ENCODE measurements at places on chromosomes 3 and 15. TPM values are rescaled to one million over a fixed set of nuclear protein-coding genes. Genes with fewer than 3 reads are reported as not detected.

Gene CSTA
- 37.9 TPM for polyA plus RNA-seq

Gene IQCH
- polyA plus RNA-seq: 0.78 TPM

Gene GOLGA8J
- polyA plus RNA-seq: not detected

Gene ZBTB47
- 18.8 TPM for polyA plus RNA-seq

Gene ABHD2
- 100 TPM for polyA plus RNA-seq

Gene P2RY12
- 0.19 TPM for polyA plus RNA-seq

Gene TTLL13
- 0.33 TPM for polyA plus RNA-seq

- no peak for DNase-seq
These were observed 17.5 kb upstream of the SLC25A26 start for GRCh38 chr3:66203275-66203674.

- no peak for DNase-seq
These were observed 37.5 kb downstream of the SERPINI1 start for GRCh38 chr3:167772992-167773391.

DNA sequence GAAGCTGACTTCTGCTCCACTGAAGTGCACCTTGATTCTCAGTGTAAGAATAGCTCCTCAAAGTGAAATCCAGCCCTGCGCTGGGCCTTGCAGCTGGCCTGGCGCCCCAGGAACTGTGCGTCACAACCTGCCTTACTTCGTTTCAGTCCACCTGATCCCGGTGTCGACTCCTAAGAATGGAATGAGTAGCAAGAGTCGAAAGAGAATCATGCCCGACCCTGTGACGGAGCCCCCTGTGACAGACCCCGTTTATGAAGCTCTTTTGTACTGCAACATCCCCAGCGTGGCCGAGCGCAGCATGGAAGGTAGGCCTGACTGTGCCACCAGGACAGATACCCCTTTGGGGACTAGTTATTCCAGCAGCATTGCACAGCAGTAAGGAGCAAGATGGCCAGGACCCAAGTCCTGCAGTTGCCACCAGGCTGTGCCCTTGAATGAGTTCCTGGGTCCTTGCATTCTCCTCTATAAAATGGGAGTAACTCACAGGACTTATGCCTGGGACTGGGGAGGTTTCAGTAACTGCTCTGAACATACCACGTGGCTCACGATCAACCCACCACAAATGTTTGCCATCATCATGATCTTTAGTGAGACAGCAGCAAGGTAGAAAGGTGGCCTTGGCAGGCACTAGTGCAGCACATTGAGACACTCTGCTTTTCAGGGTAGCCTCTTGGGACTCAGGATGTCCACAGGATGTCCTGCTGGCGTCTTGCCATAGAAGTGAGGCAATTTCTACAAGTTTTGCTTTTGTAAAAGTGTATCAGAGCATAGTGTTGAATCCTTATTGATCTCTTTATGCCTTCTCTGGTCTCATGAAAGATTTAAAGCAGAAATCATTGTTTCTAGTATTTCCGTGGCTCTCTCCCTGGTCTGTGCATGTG lies 46.8 kb downstream of the PXYLP1 start:
- DNase-seq: no peak

- no peak for DNase-seq
These were observed 72.3 kb downstream of the CORO2B start for GRCh38 chr15:68650901-68651709.

DNA sequence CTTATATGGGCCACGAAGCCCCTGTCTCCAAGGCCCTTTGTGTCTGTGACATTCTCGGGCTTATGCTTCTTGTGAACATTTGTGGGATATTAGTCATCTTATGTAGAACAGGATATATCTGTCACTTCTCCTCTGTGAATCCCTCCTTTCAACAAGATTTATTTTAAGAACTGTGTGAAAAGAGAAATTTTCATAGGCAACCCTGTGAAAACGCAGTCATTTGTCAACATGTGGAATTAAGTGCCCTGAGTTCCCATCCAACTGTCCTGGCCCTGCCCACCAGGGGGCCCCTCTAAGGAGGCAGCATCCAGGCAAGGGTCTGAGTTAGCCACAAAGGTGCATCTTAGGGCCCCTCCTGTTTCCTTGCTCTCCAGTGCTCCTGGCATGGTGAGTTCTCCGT lies 76.8 kb upstream of the CHRNA7 start:
- no peak for DNase-seq

DNA sequence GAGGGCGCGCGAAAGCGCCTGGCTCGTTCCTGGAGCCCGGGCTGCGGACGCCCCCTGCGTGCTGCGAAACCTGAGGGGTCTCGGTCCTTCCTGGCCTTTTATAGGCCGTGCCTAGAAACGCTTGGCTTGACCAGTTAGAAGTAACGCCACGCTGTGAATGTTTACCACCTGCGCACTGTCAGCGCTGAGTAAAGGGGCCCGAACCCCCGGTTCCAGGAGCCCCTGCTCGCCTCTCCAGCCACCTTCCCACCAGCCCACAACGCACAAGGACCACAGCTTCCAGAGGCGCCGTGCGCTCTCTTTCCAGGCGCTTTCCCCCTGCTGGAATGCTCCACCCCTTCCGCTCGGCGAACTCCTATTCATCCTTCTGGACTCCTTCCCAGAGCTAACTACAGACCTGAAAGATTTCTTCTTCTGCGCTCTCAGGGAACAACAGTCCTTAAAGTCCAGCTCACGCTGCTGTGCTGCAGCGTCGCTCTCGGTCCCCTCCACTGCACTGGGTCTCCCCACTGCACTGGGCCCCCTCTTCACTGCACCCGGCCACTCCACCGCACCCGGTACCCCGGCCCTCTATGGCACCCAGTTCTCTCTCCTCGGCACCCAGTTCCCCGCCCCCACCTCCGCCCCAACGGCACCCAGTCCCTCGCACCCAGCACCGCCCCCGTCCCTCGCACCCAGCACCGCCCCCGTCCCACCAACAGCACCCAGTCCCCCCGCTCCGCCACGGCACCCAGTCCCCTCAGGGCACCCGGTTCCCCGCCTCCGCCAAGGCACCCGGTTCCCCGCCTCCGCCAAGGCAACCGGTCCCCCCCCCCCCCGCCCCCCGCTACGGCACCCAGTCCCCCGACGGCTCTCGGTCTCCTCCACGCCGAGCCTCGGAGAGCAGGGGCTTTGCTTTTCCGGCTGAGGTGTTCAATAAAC lies 69.8 kb downstream of the SQOR start:
- peak; percentile 20 for DNase-seq

DNA sequence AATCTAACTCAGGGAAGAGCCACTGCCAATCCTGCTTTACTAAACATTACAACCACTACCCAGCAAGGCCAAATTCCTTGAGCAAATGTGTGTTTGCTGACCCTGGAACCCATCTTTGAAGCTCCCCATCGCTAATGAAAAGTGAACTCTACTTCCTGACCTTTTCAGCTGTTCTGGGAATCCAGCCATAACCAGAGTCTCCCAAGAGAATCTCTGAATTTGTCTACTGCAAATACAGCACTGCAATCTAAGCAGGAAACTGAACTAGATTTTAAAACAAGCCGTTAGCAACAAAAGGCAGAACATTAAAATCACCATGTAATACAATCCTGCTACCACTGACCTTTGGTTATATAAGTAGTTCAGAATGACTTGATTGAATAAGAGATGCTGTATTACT lies 309.2 kb downstream of the MAGI1 start:
- DNase-seq: peak; percentile 41

DNA sequence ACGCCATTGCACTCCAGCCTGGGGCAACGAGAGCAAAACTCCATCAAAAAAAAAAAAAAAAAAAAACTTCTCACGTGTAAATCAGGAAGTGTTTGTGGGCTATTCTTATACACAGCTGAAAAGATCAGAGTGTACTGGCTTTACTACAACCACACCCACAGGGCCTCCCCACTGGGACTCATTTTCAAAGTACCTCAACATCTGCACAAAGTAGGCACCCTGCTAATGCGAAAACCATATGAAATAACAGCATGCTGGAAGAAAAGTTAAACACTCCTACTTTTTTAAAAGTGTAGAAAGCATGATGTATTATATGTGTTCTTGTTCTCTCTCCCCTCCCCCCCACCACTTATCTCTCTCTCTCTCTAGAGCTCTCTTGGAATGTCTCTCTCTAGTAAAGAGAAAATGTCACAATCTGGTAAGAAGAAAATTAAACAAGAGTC lies 11.1 kb downstream of the UACA start:
- DNase-seq: no peak

DNA sequence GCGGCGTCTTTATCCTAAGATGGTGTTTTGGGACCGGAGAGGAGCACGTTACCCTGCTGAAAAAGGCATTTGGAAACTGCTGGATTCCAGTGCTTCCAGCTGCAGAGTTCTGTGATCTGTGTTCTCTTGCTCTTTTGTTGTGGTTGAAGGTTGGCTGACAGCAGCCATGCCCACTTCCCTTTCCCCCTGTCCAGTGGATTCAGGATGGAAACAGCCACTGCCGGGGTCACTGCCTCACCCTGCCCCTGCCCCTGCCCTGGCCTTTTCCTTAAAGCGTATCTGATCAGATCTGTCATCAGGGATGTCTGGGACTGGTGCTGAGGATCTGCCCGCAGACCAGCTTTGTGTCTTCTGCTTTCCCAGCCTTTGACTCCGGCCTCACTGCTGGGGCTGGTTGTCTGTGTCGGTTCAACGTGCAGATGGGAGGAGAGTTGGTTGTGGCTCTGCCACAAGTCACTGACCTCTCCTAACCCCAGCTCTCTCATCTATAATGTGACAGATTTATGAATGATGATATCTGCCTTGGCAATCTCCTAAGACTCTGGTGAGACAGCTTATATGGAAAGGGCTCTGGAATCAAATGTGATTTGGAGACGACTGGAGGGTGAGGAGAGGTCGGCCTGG lies 219.4 kb upstream of the BHLHE40 start:
- DNase-seq: no peak

- peak; percentile 62 for DNase-seq
These were observed 2.7 kb downstream of the IGF1R start for GRCh38 chr15:98651036-98651481.

- no peak for DNase-seq
These were observed 26.1 kb upstream of the ZCWPW2 start for GRCh38 chr3:28322464-28322863.

DNA sequence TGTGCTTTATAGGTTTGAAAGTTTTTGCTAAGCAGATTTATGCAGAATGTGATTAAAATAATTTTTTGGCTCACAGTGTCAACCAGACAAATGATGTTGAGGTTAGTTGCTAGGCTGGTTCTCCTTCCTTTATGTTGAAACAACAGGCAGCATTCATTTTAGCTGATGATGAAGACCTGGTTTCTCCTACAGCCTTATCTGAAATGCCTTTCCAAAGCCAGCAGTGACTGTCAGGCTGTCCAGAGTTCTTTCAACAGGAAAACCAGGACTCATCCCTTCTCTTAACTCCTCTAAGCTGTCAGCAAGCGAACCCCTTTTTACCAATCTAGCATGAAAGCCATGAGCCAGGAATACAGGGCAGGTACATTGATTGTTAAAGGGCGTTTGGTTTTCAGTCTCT lies 84.1 kb downstream of the ZNF609 start:
- no peak for DNase-seq

DNA sequence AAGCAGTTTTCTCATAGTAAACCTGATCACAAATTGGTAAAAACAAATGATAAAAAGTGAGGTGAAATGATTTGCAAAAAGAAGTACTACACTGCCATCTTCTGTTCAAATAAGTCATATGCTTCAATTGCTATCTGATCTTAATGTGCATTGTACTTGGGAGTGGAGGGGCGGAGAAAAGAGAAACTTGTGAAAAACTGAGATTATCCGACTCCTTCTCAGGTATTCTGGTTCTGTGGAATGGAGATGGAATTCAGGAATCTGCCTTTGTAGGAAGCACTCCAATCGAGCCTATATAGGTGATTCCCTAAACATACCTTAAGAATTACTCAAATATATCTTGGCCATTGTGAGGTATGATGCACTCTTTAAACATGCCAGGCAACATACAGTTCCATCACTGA lies 180.6 kb downstream of the CHL1 start:
- DNase-seq: no peak

GRCh38 chr3:83625261-83625660 lies 1333.5 kb upstream of the CADM2 start:
- no peak for DNase-seq

GRCh38 chr3:19485267-19485666 lies 337.0 kb downstream of the KCNH8 start:
- DNase-seq: no peak

- no peak for DNase-seq
These were observed 8.3 kb downstream of the EIF2AK4 start for GRCh38 chr15:39942101-39942752.

- no peak for DNase-seq
These were observed 251.3 kb upstream of the GBE1 start for GRCh38 chr3:82012775-82013174.

- DNase-seq: peak; percentile 6
These were observed 28.4 kb downstream of the CHDH start for GRCh38 chr3:53817809-53818208.

DNA sequence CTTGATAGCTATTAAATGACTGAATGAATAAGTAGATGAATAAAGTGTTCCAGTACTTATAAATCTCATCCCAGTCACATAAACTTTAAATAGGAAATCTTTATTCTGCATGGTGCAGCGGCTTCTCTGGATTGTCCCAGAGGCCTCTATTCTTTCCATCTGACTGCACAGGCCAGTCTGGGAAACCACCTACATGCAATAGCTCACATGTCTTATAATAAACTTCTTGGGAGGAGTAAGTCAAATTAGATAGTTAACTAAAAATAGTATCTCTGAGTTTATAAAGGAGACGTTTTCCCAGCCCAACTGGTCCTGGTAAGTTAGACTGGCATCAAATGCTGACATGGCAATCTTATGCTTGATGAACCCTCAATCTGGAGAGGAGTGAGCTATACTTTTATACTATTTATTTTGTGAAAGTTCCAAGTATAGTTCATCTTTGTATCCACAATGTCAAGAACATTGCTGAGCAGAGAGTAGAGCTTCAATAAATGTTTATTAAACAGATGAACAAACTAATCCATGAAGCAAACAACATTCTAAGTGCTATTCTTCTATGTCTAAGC lies 417.6 kb downstream of the TIGIT start:
- no peak for DNase-seq
